AG04450 (cell line): ENCODE measurements at places on chromosomes 3 and 15.
A peak's percentile ranks its signal among the peaks of the same experiment; 100 is the strongest.

GRCh38 chr15:25761971-25762662 is 101.0 kb downstream of the ATP10A start:
- no peak for DNase-seq

DNA sequence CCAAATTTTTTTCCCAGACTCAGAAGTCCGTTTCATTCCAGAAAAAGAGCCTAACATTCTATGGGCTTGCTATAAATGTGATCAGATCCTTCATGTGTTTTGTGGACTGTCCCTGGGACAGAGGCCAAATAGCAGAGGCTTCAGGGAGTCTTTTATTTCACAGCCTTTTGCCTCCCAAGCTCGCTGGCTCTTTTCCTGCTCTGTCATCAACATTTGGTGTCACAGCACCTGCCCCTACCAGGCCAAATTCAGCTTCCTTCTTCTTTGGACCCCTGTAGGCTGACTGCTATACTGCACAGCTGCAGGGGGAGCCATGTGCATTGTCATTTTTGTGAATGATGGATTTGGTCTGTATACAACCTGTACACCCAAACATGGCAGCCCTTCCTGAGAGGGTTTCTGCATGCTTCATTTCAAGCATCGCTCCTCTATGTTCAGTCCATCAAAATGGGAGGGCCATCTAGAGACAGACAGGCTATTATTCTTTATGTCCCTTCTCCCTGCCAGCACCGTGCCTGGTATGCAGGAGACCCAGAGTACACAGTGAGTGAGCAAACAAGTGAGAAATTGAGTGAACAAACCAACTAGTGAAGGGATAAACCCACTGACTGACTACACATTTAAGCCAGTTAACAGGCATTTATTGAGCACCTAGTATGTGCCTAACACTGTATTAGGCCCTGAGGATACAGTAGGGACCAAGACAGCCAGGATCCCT is 17.9 kb upstream of the RPP14 start:
- no peak for DNase-seq

DNA sequence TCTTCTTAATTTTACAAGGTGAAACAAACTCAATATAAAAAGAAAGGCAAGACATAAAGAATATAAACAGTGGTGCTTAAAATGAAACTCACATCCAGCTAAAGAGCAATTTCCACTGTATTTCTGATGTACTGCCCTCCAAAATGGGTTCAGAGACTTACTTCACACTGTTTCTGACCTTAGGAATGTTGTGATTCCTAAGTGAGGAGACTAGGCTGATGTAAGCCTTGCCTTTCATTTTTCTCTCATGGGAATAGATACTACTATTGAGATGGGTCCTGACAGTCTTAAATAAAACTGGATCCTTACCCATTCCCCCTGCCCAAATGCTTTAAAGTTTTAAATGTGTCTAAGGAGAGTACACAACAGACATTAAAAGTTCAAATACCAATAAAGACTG is 86.9 kb downstream of the CBLB start:
- DNase-seq, result no peak

DNA sequence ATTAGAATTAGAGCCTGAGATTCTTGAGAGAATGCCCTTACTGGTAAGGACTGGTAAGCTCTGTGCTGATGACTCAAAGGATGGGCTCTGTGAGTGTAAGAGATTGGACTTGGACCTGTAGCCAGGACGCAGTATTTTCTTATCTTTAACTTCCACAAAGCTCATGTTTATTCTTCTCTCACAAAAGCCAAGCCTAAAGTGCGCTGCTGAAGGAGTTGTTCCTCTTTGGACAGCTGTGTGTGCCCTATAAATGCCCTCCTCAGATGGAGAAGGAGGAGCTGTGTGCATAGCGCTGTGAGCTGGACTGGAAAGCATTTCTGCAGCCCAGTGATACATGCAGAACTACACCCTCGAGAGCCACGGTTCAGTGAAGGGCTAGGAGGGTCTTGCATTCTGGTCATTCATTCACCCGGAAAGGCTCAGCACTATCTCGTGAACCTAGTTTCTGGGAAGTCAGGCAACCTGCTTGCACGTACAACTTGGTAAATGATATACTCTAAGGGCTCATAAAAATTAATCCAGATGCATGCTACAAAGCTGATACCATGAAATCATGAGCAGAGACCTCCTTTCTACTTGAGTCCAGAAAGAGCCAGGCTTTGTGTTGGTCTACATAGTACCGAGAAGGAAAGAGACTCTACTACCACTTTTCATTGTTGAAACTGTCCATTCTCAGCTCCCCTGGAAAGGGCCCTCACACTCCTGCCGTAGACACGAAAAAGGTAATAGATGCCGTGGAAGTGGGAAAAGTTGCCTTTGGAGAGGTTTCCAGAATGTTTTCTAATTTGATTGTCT is 103.0 kb upstream of the TBL1XR1 start:
- peak; percentile 4 for DNase-seq

- no peak for DNase-seq
Measured at GRCh38 chr3:109994853-109995252, 657.5 kb upstream of the DPPA4 start.

GRCh38 chr15:31271224-31271635 is 55.4 kb upstream of the KLF13 start:
- no peak for DNase-seq

DNA sequence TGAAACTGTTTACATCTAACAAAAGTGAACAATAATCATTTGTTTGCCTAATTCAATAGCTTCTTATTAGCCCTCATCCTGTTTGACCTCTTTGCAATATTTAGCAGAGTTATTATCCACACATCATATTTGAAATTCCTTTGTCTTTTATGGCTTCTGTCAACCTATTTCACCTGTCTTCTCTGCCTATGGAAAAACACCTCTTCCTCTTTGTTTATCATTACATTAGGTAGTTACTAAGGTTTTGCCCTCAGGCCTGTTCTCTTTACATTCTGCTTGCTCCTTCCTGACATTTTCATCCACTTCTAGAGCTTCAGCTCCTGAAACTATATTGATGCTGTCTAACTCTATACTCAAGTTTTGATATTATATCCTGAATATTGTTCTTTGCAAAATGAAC is 183.0 kb downstream of the SUCNR1 start:
- DNase-seq, result no peak

DNA sequence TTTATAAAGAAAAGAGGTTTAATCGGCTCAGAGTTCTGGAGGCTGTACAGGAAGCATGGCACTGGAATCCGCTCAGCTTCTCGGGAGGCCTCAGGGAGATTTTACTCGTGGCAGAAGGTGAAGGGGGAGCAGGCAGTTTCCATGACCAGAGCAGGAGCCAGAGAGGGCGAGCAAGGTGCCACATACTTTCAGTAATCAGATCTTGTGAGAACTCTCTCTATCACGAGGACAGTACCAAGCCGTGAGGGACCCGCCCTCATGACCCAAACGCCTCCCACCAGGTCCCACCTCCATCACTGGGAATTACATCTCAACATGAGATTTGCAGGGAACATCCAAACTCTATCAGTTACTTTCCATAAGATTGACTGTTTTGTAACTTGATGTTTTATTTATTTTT is 70.7 kb upstream of the SYN2 start:
- DNase-seq, result no peak

GRCh38 chr3:10455545-10455914 is 49.9 kb downstream of the ATP2B2 start:
- DNase-seq, result no peak

- DNase-seq, result no peak
Measured at GRCh38 chr3:23964537-23965235, 19.6 kb downstream of the NR1D2 start.

DNA sequence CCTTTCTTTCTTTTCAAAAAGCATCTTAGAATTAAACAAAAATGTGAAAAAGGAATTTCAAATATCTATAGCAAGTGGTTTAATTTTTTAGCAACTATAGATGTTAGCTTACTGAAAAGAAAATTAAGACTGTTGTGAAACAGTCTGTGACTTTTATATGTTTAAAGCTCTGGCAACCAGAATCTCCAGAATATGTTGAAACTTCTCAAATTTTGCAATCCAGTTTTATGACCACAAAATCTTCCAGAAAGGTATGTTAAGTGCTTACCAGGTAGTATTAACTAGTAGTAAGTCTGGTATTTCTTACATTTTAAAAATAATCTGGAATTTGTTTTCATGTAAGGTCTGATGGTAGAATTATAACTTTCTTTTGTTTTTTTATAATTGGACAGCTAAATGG is 235.0 kb downstream of the SLC9A9 start:
- DNase-seq, result no peak

DNA sequence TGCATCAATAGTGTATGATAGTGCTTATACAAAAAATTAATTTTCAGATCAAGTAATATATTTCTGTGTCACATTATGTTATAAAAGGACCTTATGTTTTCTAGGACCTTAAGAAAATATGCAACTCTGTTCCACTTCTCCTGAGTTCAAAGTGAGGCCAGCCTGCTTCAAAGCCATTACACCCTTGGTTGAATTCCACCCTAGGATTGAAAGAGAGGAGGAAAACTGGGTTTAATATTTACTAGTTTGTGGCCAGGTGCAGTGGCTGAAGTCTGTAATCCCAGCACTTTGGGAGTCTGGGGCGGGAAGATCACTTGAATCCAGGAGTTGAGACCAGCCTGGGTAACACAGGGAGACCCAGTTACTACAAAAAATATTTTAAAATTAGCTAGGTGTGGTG is 32.9 kb upstream of the NR1I2 start:
- no peak for DNase-seq

- DNase-seq, result no peak
Measured at GRCh38 chr3:43000387-43000786, 21.3 kb downstream of the GASK1A start.

DNA sequence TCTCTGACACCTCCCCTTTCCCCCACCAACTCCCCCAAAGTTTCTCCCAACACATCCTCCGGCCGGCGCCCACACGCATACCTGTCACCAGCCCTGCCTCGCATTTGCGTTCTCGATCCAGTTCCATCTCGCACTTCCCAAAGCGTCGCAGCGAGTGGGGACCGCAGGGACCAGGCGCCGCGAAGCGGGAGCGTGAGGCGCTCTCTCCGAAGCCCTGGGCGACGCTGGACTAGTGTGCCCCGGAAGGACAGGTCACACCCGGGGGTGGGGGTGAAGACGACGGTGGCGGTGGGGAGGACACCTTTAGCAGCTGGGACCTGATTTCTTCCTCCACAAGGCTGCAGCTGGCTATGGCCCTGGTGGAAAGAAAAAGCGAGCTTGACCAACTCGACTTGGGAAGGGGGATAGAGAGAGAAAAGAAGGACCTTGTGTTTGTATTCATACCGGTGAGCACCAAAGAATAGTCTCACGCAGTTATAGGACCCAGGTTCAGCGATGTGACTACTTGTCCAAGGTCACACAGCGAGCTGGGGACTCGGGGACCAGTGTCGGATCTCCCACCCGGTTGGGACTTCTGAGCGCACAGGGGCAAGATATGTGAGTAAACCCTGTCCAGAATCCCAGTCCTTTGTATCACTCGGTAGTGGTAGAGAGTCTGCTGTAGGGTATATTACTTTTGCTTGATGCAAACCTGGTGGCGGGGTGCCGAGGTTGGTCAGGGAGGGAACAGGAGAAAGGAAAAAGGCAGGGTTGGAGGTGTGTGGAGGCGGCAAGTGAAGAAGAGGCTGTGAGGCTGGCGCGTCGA is 607 bp upstream of the GHSR start:
- no peak for DNase-seq

DNA sequence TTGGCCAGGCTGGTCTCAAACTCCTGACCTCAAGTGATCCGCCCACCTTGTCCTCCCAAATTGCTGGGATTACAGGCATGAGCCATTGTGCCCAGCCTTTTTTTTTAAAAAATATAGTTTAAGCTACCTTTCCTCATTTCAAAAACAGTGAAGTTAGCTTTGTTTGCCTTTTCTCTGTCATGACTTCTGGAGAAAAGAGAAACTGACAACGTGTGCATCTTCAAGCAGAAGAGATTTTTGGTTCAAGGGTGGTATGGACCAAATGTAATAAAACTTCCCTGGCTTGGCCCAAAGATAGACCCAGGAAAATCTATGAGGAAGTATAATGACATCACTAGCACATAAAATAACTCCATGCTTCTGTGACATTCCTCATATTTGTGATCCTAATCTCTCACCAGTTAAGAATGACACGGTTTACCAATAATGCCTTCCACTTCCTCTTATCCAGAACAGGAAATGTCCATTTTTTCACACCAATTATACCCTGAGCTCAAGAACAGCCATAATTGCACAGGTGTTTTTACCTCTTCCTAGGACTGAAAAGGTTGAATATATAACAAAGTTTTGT is 781.2 kb upstream of the NR2F2 start:
- DNase-seq, result no peak

GRCh38 chr3:69092030-69092516 is 7.3 kb downstream of the ARL6IP5 start:
- no peak for DNase-seq

- DNase-seq, result no peak
Measured at GRCh38 chr3:113142476-113142875, 68.9 kb upstream of the BOC start.

DNA sequence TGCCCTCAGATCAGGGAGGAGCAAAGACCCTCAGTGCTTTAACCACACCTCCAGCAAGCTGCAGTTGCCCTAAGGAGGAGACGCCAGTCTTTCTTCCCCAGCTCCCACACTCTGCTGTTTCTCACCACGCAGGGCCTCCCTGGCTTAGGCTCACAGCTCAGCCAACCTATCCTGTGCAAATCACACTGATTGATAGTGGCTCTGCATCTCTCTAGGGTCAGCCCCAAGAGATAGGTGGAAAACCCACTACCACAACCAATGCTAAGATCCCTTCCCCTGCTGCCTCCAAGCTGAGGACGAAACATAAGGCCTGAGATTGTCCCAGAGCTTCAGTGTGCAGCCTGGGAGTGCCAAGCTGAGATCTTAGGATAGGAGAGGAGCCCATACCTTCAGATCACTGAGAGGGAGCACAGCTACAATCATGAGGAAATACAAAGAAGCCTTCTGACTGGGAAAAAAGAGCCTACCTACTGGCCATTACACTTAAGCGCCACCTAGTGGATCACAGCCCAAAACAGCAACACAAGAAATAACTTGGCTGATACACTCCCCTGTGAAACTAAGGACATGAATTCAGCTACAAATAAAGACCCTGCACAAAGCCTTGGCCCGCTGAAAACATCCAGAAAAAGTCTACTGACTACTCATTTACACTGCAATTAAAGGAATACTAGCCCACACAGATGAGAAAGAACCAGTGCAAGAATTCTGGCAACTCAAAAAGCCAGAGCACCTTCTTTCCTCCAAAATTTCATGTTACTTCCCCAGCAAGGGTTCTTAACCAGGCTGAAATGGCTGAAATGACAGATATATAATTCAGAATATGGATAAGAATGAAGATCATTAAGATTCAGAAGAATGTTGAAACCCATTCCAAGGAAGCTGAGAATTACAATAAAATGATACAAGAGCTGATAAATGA is 271.5 kb upstream of the DCBLD2 start:
- DNase-seq, result peak; percentile 50

DNA sequence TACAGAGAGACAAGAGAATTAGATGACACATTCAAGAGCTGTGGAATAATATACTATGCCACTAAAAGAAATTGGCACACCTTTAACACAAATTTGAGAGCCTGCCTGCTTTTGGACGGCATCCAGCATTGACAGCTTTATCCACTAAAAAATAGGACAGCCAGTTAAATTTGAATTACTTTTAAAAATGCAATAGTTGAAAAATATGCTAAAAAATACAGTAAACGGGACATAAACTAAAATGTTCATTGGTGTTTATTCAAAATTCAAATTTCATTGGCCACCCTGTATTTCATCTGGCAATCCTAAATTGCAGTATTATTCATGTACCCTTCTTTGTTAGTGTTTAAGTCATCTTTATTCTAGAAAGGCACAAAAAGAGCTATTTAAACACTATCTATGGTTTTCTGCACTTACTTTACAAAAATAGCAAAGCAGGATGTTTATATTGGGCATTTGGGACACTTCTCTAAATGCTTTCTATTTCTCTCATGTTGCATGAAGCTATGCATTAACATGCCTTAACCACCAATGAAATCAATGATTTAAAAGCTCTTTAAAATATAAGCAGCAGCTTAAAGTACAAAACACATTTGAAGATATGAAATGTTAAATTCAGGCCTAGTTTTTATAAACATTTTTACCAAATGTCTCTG is 160.1 kb downstream of the NEK10 start:
- DNase-seq, result no peak
